ENCODE measurements at places on chromosomes 16 and 17. TPM values are rescaled to one million over a fixed set of nuclear protein-coding genes. Genes with fewer than 3 reads are reported as not detected.

DNA sequence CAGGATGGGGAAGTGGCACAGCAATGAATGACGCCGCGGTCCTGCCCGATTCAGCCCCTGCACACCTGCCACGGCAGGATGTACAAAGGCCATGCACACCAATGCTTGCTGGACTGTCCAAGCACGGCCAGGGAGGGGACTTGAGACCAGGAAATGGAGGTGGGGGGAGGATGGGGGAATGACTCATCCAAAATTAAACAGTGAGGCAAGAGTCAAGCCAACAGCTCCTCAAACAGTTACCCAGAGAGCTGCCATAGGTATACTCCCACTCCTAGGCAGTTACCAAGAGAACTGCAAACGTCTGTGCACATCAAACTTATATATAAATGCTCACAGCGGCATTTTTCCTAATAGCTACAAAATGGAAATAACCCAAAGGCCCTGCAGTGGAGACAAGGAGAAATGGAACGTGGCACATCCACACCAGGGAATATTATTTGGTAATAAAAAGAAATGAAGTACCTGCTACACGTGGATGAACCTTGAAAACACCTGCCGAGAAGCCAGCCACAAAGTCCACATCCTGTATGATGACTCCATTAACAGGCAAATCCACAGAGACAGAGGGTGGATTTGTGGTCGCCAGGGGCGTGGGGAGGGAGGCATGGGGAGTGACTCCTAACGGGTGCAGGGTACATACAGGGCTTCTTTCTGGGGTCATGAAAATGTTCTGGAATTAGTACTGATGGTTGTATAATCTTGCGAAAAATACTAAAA lies 54.1 kb downstream of the VAC14 start:
- no peak for DNase-seq

DNA sequence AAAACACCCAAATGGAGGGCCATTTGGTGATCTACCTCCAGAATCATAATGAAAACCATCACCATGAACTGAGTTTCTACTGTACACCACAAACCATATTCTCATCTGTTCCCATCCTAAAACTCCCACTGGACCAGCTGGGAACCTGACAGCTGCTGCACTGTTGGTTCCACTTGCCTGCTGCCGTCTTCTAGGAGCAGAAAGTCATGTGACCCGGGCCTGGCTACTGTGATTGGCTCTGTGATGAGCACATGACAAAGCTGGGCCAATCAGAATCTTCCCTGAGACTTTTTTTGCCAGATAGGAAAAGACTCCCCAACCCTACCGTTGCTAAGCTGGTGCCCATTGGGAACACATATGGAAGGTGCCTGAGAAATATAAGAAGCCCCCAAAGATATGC lies 264.2 kb downstream of the MRTFB start:
- no peak for DNase-seq

Gene KCNAB3
- 10.0 TPM for polyA plus RNA-seq

- DNase-seq, result no peak
These were observed 665.9 kb upstream of the SALL1 start for GRCh38 chr16:51816929-51817328.
